ENCODE measurements at places on chromosomes 12 and 14.

GRCh38 chr14:79724934-79725717, 486.2 kb downstream of the DIO2 start:
- DNase-seq, result no peak

DNA sequence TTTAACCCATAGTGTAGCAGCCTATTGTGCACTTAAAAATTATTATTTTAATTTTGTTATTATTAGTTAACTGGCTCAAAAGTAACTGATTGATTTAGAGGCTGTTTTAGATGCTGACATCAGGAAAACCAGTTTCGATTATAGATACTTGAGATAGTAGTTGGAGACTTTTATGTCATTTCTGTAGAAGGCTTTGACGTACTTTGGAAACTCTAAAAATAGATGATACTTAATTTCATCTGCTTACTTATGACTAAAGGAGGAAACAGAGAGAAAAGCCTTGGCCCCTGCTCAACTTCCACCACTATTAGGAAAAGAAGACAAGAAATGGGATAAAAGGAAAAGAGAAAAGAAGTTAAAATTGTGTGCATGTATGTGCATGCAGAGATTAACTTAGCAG, 219.3 kb upstream of the HMGA2 start:
- no peak for DNase-seq

- peak; percentile 65 for DNase-seq
These were observed 1.6 kb downstream of the LTB4R start for GRCh38 chr14:24312736-24313507.

GRCh38 chr14:26992403-26993115, 394.7 kb upstream of the NOVA1 start:
- no peak for DNase-seq

DNA sequence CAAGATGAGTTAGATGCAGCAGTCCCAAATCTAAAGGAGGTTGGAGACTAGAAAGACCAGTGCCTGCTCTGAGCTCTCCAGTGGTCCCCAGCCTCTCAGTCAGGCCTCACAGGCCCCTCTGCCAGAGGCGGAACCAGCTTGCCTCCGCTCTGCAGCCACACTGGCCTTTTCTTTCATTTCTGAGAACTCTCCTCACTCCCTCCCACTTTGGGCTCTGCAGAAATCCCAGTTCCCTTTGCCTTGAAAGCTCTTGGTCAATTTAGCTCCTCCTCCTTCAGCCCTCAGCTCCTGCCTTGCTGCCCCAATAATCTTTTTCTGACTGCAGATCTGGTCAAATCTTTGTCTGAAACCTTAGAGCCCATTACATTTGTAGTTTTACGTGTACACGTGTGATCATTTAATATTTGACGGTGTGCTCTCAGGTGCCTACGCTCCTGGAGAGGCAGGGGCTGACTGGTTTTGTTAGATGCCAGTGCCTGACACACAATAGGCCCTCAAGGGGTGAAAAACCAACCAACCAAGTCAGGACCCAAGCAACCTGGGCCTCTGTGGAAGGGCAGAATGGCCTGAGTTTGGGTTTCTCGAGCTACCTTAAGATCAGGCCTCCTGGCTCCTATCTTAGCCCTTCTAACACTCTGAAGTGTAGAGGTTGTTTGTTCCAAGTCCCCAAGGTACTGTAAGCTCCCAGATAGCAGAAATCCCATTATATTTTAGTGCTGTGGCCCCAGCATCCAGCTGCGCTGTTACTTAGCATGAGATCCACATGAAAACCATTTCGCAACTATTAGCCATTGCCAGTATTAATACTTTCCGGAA, 1.1 kb upstream of the NUDT4 start:
- DNase-seq, result peak; percentile 68

- peak; percentile 92 for DNase-seq
These were observed 378.7 kb downstream of the PRKD1 start for GRCh38 chr14:29548948-29549370.

DNA sequence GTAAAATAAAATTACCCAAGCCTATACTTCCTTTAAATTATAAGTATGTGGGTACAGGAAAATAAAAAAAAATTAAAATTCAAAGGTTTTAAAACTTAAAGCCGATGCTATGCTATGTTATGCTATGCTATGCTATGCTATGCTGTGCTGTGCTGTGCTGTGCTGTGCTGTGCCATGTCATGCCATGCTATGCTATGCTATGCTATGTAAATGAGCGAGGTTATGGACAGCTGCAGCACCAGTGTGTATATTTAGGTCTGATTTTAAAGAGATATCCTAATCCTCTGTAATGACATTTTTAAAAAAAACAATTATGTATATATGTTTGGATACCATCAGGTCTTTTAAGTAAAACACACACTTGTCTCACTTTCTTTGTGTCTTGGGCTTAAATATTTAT, 1822.0 kb upstream of the SEL1L start:
- DNase-seq, result no peak

DNA sequence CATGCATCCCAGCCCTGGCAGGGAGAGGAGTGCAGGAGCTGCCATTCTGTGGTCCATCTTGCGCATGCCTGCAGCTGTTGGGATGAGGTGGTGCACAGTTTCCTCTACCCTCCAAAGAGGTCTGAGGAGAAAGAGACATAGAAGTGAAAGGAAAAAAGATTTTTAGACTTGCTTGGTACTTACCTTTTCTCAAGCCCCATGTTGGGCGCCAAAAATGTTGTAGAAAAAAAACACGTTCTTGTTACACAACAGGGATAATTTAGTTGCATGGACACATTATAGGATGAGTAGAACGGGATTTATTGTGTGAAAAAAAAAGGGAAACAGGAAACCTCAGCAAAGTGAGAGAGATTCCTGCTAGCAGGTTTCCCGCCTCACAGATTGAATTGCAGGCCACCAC, 244.4 kb upstream of the GARIN2 start:
- DNase-seq, result no peak

GRCh38 chr14:81018251-81018650, 62.8 kb downstream of the TSHR start:
- peak; percentile 13 for DNase-seq

DNA sequence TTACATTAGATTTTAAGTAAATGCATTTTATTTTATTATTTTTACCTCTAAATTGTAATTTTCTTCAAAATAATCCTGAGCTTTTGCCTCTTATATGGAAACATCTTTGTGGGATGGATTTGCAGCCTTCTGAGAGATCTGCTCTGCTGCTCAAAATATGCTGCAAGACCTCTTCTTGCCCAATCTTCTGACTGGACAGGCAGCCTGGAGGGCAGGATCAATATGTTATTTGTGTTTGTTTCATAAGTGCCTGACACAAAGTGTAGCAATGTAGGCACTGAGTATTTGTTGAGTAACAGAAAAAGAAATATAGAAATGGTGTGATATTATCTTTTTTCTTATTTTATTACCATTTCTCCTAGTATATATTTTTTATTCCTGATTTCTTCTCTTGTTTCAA, 1106.9 kb downstream of the TMTC2 start:
- DNase-seq, result no peak

DNA sequence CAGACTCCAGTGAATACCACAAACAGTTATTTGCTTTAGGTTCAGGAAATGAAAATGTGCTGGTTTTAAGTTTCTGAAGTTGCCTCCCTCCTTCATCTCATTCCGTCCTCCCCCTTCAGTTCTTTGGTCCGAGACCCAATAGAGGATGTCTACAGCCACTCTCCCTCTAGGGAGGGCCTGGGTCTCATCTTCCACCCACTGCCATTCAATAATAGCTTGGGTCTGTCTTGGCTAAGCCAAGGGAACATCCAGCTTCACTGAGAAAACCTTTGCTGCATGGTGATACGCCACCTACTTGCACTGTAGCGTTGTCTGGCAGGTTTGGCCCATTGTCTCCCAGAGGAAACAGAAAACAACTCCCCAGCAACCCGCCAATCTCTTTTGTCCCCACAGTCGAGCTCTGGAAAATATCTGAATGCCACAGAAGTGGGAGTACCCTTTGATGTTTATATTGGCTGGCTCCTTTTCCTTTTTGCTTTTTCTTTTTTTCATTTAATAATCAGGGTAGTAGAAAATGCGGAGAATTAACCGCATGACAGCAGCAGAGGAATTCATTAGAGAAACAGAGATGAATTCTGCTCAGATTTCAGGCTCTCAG, 380.1 kb downstream of the RAD51B start:
- DNase-seq, result no peak

DNA sequence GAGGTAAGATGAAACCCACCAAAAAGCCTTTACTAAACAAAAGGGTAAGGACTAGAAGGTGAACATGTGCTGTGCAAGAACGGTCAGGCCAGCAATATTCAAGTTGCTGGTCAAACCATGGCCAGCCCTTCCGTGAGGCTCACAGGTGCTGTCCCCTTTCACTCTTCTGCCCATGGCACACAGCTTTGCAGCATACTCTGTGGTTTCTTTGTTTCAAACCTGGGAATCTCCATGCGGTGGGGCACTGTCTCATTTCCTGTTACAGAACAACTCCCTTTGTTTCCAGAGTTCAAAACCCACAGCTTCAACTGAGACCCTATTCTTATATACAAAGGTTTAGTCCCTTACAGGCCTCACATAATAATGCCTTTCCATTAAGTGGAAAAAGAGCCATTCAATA, 1.7 kb upstream of the OVCH1 start:
- no peak for DNase-seq

GRCh38 chr12:46159309-46159901, 109.4 kb downstream of the SLC38A1 start:
- DNase-seq, result no peak

- DNase-seq, result no peak
These were observed 1.9 kb downstream of the TDRD9 start for GRCh38 chr14:103930051-103930604.

DNA sequence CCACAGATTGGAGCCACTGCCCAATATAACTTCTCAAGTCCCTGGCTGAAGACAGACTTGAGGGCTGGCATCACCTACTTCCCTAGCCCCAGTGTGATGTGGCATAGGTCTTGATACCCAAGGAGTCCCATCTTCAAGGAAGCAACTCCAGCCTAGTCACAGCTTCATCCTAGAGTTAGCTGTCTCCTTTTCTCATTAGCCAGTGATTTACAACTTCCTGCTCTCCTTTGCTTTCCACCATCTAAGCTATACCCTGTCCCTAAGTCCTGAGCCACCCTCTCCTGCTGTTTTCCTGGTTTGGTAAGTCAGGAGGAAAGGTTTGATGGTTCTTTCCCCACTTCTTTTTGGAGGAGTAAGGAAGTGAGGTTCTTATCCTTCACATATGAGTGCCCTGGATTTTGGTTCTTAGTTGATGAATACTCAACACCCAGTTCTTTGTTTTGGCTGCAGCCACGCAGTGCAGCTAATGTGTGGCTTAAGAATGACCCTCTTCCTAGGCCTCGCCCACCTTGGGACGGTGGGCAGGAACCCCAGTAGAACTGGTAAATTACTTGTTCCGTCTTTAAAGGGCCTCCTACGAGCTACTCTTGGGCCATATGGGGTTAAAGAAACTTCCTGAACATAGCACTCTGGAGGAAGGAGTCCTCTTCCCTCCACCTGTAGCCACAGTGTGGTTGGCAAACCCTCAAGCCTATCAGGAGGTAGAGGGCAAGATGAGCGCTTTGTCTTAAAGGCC, 3.9 kb upstream of the GPX2 start:
- DNase-seq, result no peak

GRCh38 chr12:104164634-104165033, 26.6 kb upstream of the NFYB start:
- DNase-seq, result no peak

- peak; percentile 23 for DNase-seq
These were observed 966.9 kb downstream of the NRXN3 start for GRCh38 chr14:79137045-79137430.

GRCh38 chr12:62268956-62269355, 8.8 kb downstream of the USP15 start:
- DNase-seq, result no peak

GRCh38 chr12:132186208-132186856, 42.1 kb downstream of the NOC4L start:
- no peak for DNase-seq

DNA sequence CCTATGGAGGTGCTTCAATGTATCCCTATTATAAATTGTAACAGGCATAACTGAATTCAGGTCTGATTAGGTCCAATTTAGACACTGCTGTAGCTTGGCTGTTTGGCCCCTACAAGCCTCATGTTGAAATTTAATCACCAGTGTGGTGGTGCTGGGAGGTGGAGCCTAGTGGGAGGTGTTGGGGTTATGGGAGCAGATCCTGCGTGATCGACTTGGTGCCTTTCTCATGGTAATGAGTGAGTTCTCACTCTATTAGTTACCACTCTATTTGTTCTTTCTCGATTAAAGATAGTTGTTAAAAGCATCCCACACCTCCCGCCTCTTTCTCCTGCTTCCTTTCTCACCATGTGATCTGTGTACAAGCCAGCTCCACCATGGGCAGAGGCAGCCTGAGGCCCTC, 122.1 kb downstream of the FOXA1 start:
- no peak for DNase-seq

- DNase-seq, result peak; percentile 5
These were observed 640 bp upstream of the G2E3 start for GRCh38 chr14:30558362-30558674.

DNA sequence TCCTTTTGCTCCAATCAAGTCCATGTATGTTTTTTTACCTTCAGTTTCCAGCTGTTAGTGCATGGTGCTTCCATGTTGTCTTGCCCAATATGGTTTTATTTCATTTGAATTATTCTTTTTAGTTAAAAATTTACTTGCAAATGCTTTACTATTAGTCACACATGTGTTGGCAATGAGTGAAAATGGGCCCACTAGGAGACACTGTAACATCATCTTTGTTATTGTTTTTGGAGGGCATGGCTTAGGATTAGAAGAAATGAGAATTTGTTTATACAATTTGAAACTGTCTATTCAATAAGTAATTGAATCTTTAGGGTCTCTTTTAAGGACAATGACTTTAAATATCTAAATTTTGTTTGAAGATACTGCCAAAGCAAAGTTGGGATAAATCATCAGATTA, 133.7 kb downstream of the BRMS1L start:
- DNase-seq, result peak; percentile 84

- peak; percentile 85 for DNase-seq
These were observed 136.5 kb upstream of the AMIGO2 start for GRCh38 chr12:47216150-47216677.

- DNase-seq, result no peak
These were observed 31.2 kb downstream of the VEZT start for GRCh38 chr12:95248604-95249360.

- no peak for DNase-seq
These were observed 5.7 kb upstream of the ZNF385A start for GRCh38 chr12:54390176-54390667.

DNA sequence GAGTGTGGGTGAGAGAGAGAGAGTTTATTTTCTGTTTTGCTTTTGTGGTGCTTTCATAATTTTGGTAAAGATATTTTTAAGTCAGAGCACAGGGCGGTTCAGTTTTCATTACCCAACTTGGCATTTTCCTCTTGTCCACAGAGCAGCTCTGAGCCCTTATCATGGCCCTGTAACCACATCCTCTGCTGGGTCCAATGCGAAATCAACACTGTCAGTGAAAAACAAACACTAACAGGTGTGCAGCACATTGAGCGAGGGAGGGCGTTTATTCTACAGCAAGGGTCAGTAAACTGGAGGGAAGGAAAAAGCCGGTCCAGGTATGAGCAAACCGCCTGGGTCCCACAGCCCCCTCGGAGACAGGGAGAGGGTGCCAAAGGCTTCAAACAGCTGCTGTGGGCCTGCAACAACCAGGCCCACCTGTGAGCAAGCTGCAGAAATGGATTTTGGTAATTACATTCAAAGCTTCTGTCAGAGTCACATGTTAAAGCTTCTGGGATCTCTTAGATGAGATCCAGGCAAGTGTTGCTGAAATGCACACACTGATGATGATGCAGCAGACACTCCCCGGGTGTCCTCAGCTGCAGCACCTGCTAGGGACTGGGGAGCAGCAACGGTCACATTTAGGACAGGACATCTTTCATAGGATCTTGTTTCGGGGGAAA, 132.7 kb upstream of the DYRK2 start:
- no peak for DNase-seq

All from pons (tissue), 1 donor.